ENCODE measurements at places on chromosomes 5 and 9. TPM values are rescaled to one million over a fixed set of nuclear protein-coding genes. Genes with fewer than 3 reads are reported as not detected.

- peak overlapping the region; percentile 70 for H3K4me3 ChIP-seq
- H3K27ac ChIP-seq, result peak overlapping the region; percentile 97
- peaks cover 89% of the 10 kb centered on the region for H3K4me1 ChIP-seq
- peak; percentile 60 for DNase-seq
- peaks cover 19% of the 10 kb centered on the region for H3K36me3 ChIP-seq
Observed at GRCh38 chr9:120891884-120892747, 15.1 kb upstream of the PHF19 start.

- H3K4me1 ChIP-seq, result peaks cover 14% of the 10 kb centered on the region
- DNase-seq, result no peak
- no peaks in the 10 kb centered on the region for H3K27me3 ChIP-seq
- no peaks in the 10 kb centered on the region for H3K36me3 ChIP-seq
- no peak overlapping the region for H3K4me3 ChIP-seq
- H3K27ac ChIP-seq, result no peak overlapping the region
Observed at GRCh38 chr9:136974817-136975535, 2.3 kb upstream of the PTGDS start.

The CDO1 gene
- total RNA-seq, result 0.57 TPM

The RETREG1 gene
- 19.3 TPM for total RNA-seq

- peaks cover 9% of the 10 kb centered on the region for H3K36me3 ChIP-seq
- peaks cover 45% of the 10 kb centered on the region for H3K4me1 ChIP-seq
Observed at GRCh38 chr5:143010351-143010750, 240.2 kb downstream of the ARHGAP26 start.

The SPINK1 gene
- not detected for total RNA-seq

The ADGRD2 gene
- not detected for total RNA-seq

- DNase-seq, result peak; percentile 56
- no peaks in the 10 kb centered on the region for H3K36me3 ChIP-seq
- H3K27ac ChIP-seq, result no peak overlapping the region
- no peaks in the 10 kb centered on the region for H3K4me1 ChIP-seq
- no peak overlapping the region for H3K4me3 ChIP-seq
- no peaks in the 10 kb centered on the region for H3K27me3 ChIP-seq
Observed at GRCh38 chr5:113678924-113679575, 165.6 kb downstream of the YTHDC2 start.

The LCP2 gene
- total RNA-seq, result 115 TPM

- no peaks in the 10 kb centered on the region for H3K4me1 ChIP-seq
- no peak overlapping the region for H3K27ac ChIP-seq
- H3K4me3 ChIP-seq, result no peak overlapping the region
- DNase-seq, result no peak
- no peaks in the 10 kb centered on the region for H3K36me3 ChIP-seq
Observed at GRCh38 chr5:110618941-110619340, 107.5 kb downstream of the TMEM232 start.

GRCh38 chr5:96546120-96546519 lies 113.1 kb upstream of the PCSK1 start:
- no peaks in the 10 kb centered on the region for H3K4me1 ChIP-seq
- H3K27ac ChIP-seq, result no peak overlapping the region
- H3K36me3 ChIP-seq, result no peaks in the 10 kb centered on the region
- H3K27me3 ChIP-seq, result no peaks in the 10 kb centered on the region
- no peak for DNase-seq

DNA sequence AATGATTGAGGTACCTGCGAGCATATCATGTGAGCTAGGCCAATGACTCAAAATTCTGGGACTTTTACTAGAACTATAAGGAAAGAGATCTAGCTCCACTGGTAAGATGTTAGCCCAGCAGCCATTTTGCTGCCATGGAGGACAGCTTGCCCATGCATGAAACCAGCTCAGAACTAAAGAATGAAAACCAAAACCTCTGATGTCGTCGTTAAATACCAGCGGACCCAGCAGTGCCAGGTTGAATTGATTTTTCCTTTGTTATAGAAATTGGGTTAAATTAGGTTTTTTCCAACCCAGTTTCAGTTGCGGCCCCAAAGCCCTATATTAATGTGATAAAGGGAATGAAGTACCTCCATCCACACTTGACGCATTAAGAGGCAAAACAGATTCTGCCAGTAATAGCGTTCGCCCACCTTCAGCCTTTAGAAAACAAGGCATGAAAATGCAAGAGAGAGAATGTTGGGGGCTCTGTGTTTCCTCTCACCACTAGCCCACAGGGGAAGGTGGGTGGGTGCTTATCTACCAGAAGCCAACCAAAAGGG lies 5.5 kb upstream of the ITK start:
- H3K4me3 ChIP-seq, result no peak overlapping the region
- H3K27me3 ChIP-seq, result no peaks in the 10 kb centered on the region
- no peak for DNase-seq
- H3K36me3 ChIP-seq, result peaks cover 18% of the 10 kb centered on the region

The TMEM174 gene
- not detected for total RNA-seq

GRCh38 chr9:88476491-88477271 lies 58.3 kb upstream of the NXNL2 start:
- no peak overlapping the region for H3K27ac ChIP-seq
- H3K27me3 ChIP-seq, result no peaks in the 10 kb centered on the region
- no peak overlapping the region for H3K4me3 ChIP-seq
- DNase-seq, result peak; percentile 7

GRCh38 chr5:122858451-122858850 lies 13.0 kb downstream of the SNX24 start:
- H3K27me3 ChIP-seq, result peaks cover 4% of the 10 kb centered on the region
- no peak overlapping the region for H3K27ac ChIP-seq
- H3K4me1 ChIP-seq, result no peaks in the 10 kb centered on the region
- H3K4me3 ChIP-seq, result no peak overlapping the region
- peaks cover 4% of the 10 kb centered on the region for H3K36me3 ChIP-seq

- H3K4me3 ChIP-seq, result no peak overlapping the region
- H3K27me3 ChIP-seq, result peaks cover 6% of the 10 kb centered on the region
- no peak overlapping the region for H3K27ac ChIP-seq
- H3K36me3 ChIP-seq, result no peaks in the 10 kb centered on the region
- H3K4me1 ChIP-seq, result no peaks in the 10 kb centered on the region
Observed at GRCh38 chr9:135030566-135031226, 56.8 kb upstream of the OLFM1 start.

DNA sequence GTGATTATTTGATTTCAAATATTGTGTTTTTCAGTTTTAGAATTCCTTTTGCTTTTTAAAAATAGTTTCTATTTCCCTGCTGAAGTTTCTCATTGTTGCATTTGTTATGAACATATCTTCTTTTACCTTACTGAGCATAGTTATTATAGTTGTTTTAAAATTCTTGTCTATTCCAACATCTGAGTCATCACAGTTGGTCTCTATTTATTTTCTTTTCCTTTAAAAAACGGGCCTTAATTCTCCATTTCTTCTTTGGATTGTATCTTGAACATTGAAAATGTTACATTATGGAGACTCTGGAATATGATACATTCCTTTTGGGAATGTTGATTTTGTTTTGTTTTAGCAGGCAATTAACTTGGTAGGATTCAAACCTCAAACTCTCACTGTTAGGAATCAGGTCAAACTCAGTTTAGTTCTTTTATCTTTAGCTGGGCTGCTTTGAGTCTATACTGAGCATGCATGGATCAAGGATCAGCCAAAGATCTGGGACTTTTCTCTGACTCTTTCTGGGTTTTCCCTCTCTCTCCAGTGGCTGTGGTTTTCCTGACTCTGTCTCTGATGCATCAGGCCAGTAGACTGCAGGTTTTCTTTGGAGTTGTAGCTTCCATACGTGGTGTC lies 70.3 kb downstream of the TEK start:
- H3K4me1 ChIP-seq, result no peaks in the 10 kb centered on the region
- H3K36me3 ChIP-seq, result no peaks in the 10 kb centered on the region
- no peak for DNase-seq
- H3K27me3 ChIP-seq, result peaks cover 7% of the 10 kb centered on the region
- H3K4me3 ChIP-seq, result no peak overlapping the region
- H3K27ac ChIP-seq, result no peak overlapping the region

The ADAM19 gene
- 37.3 TPM for total RNA-seq

The SH3TC2 gene
- total RNA-seq, result not detected

GRCh38 chr9:137374131-137374845 lies 48.7 kb downstream of the EXD3 start:
- no peaks in the 10 kb centered on the region for H3K27me3 ChIP-seq
- DNase-seq, result no peak
- H3K4me3 ChIP-seq, result no peak overlapping the region
- H3K36me3 ChIP-seq, result no peaks in the 10 kb centered on the region
- no peaks in the 10 kb centered on the region for H3K4me1 ChIP-seq

The ABLIM3 gene
- total RNA-seq, result not detected

DNA sequence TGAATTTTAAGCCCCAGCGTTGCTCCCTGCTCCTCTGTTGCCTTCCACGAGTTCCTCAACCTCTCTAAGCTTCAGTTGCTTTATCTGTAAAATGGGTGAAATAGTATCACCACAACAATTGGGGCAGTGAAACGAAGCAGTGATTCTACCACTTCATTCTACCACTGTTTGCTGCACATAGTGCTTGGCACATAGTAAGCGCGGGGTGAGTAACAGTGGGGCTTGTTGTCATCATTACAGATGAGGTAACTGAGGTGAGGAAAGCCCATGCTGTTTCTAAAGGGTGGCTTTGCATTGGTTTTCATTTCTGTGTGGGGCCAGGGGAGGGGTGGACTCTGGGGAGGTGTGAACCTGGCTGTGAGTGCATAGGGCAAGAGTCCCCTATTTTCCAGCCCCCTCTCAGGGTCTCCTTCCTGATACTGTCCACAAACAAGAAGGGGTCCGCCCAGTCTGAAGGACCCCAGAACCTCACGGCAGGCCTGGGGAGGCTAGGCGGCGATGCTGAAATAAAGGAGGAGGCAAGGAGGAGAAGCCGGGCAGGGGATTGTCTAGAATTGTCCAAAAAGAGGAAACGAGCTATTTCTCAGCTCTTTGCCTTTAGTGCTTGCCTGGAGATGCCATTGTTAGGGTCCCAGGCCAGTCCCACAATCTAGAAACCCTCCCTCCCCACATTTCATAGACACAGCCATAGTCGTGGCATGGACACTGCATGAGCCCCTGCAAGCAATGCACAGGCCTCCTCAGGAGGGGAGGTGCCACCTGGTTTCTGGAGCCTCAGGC lies 65.6 kb downstream of the IL6ST start:
- no peaks in the 10 kb centered on the region for H3K4me1 ChIP-seq
- DNase-seq, result no peak
- H3K27me3 ChIP-seq, result no peaks in the 10 kb centered on the region

The PHF19 gene
- total RNA-seq, result 295 TPM

DNA sequence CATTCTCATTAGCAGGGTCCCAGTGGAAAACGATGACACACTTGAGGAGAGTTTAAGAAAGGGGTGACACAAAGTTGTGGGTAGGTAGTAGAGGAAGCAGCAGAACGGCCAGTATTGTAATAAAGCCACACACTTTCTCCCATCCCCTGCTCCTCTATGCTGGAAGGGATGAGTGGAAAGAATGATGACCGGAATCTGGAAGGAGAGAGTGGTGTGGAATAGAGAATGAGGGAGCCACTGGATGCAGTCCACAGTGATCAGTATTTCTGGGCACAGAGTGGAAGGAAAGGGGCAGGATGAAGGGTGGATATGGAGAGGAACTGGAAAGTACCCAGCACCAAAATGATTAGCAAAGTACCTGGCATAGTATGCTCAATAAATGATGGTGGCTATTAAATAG lies 133.8 kb upstream of the DAB2 start:
- no peak overlapping the region for H3K4me3 ChIP-seq
- H3K27me3 ChIP-seq, result peaks cover 5% of the 10 kb centered on the region
- H3K36me3 ChIP-seq, result no peaks in the 10 kb centered on the region

GRCh38 chr9:16618524-16618923 lies 251.9 kb downstream of the BNC2 start:
- no peaks in the 10 kb centered on the region for H3K36me3 ChIP-seq
- no peaks in the 10 kb centered on the region for H3K4me1 ChIP-seq
- DNase-seq, result no peak

GRCh38 chr5:123080215-123080614 lies 8.8 kb upstream of the PRDM6 start:
- H3K27me3 ChIP-seq, result peaks cover 32% of the 10 kb centered on the region
- H3K4me3 ChIP-seq, result no peak overlapping the region
- no peaks in the 10 kb centered on the region for H3K4me1 ChIP-seq
- no peak overlapping the region for H3K27ac ChIP-seq
- no peaks in the 10 kb centered on the region for H3K36me3 ChIP-seq

GRCh38 chr5:156686796-156687195 lies 163.3 kb upstream of the PPP1R2B start:
- no peaks in the 10 kb centered on the region for H3K36me3 ChIP-seq
- peaks cover 14% of the 10 kb centered on the region for H3K27me3 ChIP-seq
- H3K27ac ChIP-seq, result no peak overlapping the region
- DNase-seq, result no peak

GRCh38 chr9:130301483-130302286 lies 36.1 kb downstream of the HMCN2 start:
- no peak overlapping the region for H3K27ac ChIP-seq
- DNase-seq, result no peak
- H3K36me3 ChIP-seq, result no peaks in the 10 kb centered on the region
- H3K27me3 ChIP-seq, result peaks cover 10% of the 10 kb centered on the region
- H3K4me3 ChIP-seq, result no peak overlapping the region

The PLCXD3 gene
- total RNA-seq, result not detected

The TEK gene
- total RNA-seq, result not detected

GRCh38 chr5:83787631-83788030 lies 67.0 kb upstream of the HAPLN1 start:
- no peaks in the 10 kb centered on the region for H3K36me3 ChIP-seq
- no peaks in the 10 kb centered on the region for H3K4me1 ChIP-seq
- no peak overlapping the region for H3K4me3 ChIP-seq
- no peak overlapping the region for H3K27ac ChIP-seq
- no peak for DNase-seq

DNA sequence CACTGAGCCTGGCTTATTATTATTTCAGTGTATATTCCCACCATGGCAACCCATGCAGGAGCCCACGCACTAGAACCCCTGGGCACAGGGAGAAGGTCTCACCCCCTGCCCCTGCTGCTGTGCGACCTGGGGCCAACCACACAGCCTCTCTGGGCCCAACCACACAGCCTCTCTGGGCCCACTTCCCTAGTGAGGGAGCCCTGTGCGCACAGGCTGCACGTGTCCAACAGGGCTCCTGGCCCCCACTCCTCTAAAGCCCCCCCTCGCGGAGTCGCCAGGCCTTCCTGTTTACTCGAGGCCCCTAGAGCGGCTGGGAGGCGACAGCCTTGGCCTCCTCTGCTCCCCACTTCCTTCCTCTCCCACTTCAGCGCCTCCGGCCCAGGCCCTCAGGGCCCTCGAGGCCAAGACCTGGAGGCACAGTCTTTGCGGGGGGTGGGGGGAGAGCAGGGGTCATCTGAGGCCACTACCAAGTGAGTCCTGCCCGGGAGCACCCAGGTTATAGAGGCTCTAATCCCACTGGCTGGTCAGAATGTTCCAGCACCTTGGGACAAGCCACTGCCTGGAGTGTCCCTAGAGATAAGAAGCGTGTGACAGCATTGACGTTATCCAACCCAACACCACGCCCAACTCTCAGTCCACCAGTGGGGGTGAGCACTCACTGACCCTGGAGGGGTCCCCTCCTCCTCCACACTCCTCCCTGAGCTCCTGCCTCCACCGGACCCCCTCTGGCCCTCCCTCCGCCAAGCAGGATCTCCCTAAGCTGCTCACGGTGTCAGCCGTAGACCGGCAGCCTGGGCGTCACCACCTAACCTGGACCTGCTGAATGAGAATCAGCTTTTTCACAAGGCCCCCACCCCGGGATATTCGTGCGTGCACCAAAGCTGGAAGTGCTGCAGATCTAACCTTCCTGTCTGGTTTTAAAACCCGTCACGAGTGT lies 7.9 kb upstream of the ENG start:
- H3K4me3 ChIP-seq, result no peak overlapping the region
- no peaks in the 10 kb centered on the region for H3K27me3 ChIP-seq
- H3K36me3 ChIP-seq, result no peaks in the 10 kb centered on the region
- H3K27ac ChIP-seq, result peak overlapping the region; percentile 54
- peak; percentile 59 for DNase-seq

The SEMA5A gene
- not detected for total RNA-seq

Data from activated naive CD4-positive, alpha-beta T cell treated with anti-CD3 and anti-CD28 coated beads for 36 hours (primary cell).